ENCODE measurements at places on chromosomes 11 and 22. TPM values are rescaled to one million over a fixed set of nuclear protein-coding genes. Genes with fewer than 3 reads are reported as not detected.

GRCh38 chr11:77813256-77813655, 7.3 kb downstream of the RSF1 start:
- DNase-seq, result no peak

DNA sequence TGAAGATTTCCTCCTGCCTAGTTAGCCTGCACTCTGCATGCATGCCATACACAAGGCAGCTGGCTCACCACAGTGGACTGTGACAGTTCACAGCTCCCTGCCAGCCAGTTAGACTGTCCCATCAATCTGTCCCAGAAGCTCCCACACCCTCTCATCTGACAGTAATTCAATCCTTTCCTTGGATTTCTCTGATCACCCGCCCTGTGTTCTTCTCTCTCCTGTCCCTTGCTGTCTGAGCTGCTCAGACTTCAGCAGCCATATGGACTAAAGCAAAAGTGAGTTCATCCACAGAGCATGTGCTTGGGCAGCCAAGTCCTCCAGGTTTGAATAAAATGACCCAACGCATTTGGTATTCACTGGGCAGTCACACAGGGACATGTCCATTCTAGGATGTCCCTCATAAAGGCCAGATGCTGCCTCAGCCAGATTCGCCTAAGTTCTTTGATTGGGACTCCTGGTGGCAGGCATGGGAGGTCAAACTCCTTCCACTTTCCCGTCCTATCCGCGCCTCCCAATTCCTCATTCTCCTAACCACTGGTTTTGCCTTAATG, 54.5 kb upstream of the ZBTB44 start:
- no peak for DNase-seq

DNA sequence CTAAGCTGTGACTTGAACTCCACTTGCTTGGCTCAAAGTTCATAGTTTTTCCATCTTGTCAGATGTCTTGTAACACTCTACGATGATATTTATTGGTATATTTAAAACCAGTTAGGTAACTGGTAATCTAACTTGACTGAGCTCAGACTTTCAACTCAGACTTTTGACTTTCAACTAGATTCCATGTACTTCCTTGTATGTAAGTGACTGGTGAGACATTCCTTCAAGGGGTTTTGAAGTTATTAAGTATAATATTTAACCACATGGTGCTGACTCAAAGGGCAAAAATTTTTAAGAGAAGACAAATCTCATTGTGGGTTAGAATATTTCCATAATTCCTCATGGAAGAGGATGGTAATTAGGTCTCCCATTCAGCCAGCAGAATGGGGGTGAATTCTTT, 631.3 kb upstream of the ANO5 start:
- DNase-seq, result no peak

BTG4 gene
- not detected for polyA plus RNA-seq

C11orf52 gene
- polyA plus RNA-seq, result 11.4 TPM
